Stimulated activated CD8-positive, alpha-beta memory T cell treated with anti-CD3 and anti-CD28 coated beads, Interleukin-15, amount 100 ng/mL, for 24 hours (primary cell): ENCODE measurements at places on chromosomes 7 and 10.

DNA sequence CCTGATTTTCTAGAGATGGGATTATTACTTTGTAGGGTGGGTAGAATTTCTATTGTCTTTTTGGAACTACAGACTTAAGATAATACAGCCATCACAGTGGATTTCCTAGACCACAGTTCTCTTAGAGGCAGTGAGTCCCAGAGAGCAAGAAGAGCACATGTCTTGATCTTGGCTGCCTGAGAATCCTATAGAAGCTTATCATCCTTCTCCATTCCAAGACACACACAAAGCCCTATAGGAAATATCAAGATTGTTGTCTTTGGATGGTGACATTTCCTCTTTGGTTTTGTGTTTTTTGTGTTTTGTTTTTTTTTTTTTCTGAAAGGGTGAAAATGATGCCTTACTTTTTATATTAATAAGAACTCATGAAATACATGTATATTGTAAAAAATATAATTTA is 143.1 kb downstream of the AHR start:
- no peak for DNase-seq

GRCh38 chr7:45295222-45295621 is 137.6 kb downstream of the RAMP3 start:
- DNase-seq = no peak

DNA sequence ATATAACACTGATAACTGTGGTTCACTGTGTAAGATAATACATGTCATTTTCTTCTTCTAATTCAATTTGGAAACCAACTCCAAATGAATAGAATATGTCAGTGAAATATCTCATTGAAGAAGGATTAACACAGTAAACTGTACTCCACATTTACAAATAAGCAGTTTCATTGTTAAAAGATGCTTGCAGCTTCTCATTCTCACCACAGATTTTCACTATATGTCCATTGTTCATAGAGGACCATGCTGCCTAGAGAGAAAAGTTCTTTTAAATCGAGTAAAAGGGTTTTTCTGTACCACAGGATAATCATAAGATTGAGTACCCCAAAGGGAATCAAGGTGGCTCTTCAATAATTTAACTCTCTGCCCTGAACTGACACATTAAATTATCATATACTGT is 165.5 kb downstream of the LRRN3 start:
- no peak for DNase-seq

DNA sequence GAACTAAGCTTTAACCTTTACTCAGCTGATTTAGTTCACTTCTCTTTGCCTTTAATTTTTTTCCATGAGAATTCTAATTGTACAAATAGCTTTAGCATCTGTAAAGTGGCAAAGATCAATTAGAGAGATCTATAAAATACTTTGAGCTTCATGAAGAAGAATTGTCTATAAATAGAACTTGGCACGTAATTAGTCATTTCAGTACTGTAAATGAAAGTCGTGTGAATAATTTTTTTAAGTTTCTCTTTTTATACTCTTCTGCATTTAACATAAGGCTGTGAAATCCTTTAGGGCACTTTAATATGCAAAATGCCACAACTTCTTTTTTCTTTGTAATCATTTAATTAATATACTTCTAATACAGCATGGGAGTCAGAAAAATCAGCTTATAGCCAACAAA is 177.8 kb downstream of the CSTF2T start:
- no peak for DNase-seq

GRCh38 chr7:105644937-105645336 is 63.6 kb upstream of the EFCAB10 start:
- DNase-seq = no peak

GRCh38 chr7:22723181-22723601 is 3.8 kb upstream of the IL6 start:
- DNase-seq = no peak

DNA sequence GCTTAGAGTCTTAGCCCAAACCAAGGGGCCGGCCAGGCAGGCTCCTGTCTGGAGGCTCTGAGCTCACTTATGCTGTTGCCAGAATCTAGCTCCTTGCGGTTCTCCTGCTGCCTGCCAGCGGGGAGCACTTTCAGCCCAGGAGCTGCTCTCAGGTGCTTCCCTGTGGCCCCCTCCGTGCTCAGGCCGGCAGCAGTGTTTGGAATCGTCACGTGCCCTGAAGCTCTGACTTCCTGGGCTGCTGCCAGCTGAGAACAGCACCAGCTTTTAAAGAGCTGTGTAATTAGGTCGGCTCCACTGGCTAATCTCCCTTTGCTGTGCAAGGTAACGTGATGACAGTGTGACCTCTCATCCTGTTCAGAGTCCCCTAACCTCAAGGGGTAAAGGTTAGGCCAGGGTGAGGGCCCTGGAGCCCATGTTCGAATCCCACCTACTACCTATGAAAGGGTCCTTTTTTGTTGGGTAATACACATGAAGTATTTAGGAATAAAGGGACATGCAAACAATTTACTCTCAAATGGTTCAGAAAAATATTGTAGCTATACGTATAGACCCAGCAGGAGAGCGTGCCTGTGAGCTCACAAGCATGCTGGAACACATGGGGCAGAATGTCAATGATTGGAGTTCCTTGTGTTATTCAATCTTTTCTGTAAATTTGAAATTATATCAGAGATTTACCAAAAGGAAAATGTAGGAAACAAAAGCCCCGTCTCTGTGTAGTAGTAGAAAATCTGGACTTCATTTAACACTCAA is 16.6 kb downstream of the ZNF862 start:
- no peak for DNase-seq

DNA sequence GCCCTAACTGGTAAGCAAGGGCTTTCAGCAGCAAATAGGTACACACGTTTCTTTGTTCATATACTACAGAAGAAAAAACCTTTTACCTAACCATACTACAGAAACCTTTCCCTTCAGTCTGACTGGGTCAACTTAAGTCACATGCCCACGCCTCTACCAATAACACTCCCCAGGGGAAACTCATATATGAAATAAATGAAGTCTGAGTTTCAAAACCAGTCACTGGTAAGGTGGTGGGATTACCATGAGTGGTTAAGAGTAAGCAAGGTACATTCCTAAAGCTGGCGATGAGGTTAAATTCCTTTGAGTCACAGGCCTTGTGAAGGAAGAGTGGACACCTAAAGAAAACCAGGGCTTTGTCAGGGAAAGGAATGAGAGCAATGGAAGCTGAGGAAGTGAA is 21.4 kb upstream of the KIF20B start:
- DNase-seq = no peak

DNA sequence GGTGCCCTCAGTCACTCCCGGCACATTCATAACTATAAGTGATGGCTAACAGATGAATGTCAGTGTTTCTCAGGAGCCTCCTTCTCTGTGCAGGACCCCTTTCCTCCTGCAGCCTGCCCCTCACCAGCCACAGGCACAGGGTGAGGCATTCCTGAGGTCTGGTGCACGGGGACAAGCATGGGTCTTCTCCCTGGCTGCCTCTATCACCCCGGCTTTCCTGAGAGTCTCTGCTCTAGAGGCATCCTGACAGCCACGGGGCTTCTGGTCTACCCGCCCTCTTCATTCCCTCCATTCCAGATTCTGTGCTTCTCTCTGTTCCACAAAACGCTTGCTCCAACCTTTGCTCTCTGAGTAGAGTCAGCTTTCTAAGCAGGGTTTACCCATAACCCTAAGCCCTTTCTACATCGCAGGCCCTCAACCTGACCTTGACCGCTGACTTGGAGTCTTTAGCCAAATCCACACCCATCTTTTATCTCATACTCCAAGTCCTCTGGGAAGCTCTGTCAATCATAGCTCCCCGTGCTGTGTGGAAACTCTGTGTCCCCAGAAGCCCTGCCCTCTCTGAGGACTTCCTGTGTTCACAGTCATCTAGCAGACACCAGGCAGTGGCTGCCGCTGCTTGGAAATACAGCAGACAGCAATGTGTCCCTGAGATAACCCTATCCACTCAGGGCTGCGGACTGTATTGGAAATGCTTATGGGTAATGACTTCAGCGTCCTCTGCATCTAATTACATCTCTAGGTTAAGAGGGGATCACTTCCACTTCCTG is 159.0 kb downstream of the SFMBT2 start:
- DNase-seq = no peak

- DNase-seq = no peak
Measured at GRCh38 chr7:149459540-149460452, 1.1 kb downstream of the ZNF777 start.

- DNase-seq = no peak
Measured at GRCh38 chr10:67077376-67077775, 151.5 kb downstream of the LRRTM3 start.
